ENCODE measurements at places on chromosomes 1 and 21.

GRCh38 chr1:24735509-24736375, 9.5 kb upstream of the CLIC4 start:
- DNase-seq: no peak

DNA sequence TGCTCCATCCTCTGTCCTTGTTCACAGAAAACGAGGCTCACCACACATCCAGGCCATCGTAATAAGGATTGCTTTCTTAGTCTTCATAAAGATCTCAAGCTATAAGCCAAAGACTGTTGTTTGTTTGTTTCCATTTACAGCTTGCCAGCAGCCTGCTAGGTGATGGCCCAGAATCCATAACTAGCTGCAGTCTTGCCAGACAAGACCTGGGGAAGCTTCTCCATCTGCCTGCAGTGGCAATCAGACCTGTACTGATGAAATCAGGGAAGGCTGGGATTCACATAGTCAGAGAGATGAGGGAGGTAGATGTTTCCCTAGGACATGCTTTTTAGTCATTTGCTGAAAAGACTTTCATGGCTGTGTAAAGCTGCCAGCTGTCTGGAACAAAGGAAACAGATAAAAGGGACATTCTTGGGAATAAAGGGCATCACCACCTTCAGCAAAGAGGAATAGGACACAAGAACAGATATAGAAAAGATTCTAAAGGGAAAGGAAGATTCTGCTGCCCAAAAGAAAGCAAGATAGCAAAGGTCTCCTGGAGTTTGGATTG, 51.0 kb downstream of the MT1HL1 start:
- no peak for DNase-seq

DNA sequence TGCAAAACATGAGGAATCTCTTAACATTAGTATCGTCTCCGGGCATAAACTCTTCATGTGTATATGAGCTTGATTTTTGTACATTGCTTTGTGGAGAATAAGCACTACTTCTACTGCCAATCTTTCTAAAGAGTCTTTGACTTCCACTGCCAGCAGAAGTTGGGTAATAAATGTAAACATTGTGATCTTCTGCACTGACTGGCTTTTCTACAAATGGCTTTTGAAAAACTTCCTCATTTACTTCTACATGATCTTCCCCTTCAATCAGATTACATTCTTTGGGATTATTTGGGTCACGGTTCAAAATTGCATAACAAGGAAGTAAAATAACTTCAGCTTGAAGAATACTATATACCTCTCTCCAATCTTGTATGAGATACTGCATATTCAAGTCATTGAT, 30.4 kb upstream of the SLC44A5 start:
- DNase-seq: no peak

DNA sequence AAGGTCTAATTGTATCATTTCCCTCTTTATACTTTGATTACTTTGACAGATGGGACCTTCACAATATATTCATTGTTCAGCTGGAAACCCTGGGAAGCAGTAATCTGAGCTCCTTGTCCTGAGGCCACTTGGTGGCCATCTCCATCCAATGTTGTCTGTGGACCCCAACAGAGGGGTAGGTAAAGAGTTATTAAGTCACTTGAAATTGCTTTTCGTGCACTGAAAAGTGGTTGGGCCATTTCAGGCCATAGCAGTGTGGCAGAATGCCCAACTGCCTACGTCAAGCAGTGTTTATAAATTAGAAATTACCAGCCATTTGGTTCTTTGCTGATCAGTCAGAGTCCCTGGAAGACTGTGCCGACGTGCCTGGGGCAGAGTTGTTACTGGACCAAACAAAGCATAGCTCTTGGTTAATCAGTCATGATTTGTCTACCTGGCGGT, 308.3 kb upstream of the USP25 start:
- DNase-seq: no peak

DNA sequence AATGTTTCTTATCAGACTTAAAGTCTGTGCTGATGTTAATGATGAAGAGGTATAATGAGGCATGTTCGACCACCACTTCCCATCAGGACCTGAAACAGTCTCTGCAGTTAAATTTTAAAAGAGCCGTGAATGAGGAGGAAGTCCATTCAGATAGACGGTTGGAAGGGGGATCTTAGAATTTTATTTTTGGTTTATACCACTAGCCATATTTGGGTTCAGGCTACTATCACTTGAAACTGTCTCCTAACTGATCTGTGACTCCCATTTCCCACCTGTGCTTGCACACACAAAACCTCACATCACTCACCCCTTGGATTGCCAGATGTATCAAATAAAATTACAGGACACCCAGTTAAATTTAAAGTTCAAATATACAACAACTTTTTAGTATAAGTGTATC, 9.9 kb upstream of the ANKRD13C start:
- DNase-seq: no peak

- no peak for DNase-seq
These were observed 1.4 kb upstream of the PCSK9 start for GRCh38 chr1:55037733-55038551.

DNA sequence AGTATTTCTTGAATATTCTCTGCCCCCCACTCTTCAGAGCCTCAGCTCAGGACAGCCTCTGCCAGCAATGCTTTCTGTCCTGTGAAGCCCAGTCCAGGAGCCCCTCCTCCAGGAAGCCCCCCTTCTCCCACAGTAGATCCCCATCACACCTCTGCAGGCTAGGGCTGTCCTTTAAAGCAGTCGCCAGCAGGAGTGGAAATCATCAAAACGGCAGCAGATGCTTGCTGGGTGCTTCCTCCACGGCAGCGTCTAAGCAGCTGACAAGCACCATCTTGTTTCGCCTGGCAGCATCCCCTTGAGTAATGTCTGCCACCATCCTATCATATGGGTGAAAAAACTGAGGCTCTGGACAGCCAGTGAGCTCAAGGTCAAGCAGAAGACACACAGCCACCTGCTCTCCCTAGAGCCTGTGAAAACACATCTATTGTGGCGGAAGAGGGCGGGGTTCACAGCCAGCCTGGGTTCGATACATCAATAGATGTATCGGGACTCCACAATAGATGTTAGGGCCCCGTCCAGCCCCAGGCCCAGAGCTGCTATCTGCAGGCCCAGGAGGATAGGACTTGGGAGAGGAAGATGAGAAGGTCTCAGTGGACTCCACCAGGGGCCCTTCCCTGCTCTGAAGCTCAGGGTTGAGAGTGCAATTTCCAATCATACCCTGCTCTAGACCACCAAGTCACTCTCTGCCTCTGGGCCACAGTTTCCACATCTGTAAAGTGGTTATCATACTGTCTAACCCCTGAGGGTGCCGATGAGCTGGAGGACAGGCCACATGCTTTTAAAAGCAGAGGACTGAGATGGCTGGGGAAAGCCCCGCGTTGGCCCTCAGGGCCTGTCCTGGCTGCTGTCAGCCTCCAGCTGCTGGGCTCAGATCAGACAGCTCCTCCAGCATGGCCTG, 17.5 kb downstream of the RUNX3 start:
- DNase-seq: no peak

- no peak for DNase-seq
These were observed 2.7 kb upstream of the SLC30A10 start for GRCh38 chr1:219931033-219931432.

DNA sequence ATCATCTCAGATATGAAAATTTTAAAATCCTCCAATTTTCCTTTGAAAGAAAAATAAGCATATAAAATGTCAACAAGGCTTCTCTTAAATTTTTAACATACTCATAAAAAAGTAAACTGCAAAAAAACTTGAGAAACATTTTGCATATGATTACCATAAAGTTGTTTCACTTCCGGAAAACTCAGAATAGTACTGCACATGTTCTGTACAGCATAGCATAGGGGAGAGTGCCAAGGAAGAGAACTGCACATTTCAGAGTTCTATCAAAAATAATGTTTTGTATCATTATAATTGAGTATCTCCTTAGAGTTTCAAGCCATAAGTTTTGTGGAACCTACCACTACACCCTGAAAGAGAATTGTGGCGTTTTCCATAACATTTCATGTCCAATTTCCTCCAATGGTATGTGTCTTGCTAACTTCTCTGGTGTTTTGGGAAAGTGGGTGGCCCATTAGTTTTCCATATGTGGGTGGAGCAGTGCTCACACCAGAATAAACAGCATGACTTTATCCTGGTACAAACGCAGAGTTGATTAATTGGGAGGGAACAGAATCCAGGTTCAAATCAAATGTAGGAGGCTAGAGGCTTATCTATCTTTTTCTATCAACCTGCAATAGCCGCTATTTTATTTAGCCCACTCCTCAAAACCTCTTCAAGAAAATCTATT, 430.9 kb downstream of the LMO4 start:
- DNase-seq: no peak
